ENCODE measurements at places on chromosomes 13 and 19.

GRCh38 chr19:1489463-1490310 is 463 bp downstream of the PCSK4 start:
- no peak for DNase-seq

DNA sequence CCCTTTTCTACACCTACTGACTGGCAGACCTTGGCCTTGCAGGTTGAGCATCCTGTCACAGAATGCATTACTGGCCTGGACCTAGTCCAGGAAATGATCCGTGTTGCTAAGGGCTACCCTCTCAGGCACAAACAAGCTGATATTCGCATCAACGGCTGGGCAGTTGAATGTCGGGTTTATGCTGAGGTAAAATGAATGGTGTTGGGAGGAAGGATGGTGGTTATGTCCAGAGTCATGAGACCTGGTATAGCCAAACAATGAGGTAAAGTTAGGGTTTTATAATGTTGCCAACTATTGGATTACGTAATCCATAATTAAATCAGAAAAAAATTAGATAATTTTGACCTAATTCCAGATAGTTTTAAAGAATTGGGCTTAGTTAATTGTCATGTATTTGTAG is 212.5 kb downstream of the PCCA start:
- DNase-seq: no peak

DNA sequence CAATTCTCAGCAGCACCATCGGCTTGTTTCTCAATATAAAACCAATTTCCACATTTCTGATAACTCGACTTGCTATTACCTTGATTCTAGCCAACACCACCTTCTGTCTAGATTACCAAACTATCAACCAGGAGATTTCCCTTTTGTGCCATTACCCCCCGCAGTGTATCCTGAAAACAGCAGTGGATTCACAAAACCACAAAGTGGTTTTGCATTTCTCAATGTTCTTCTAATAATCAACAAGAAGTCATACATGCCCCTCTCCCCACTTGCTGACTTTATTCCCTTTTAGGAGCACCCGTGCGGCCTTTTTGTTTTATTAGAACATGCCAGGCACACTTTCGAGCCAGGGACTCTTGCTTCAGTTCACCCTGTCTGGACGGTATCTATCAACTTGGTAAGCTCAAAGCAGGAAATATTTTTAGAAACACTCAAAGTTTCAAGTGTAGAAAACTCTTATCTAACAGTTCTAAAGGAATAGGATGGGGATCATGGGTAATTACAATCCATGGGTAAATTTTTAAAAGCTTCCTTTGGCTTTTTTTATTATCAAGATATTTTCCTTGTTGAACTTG is 967.4 kb downstream of the EFNB2 start:
- DNase-seq: no peak

DNA sequence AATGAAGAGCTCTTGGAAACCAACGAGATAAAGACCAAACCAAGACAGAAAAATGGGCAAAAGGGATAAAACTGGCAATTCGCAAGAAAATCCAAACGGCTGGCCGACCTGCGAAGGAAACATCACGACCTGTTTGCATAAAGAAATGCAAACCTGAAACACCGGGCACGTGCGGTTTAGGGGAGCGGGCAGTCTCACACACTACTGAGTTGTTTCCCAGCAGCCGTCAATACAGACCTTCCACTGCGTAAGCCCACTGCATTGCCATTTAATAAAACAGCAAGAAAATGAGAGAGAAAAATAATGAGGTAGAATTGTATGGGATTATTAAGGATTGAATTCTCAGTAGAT is 642 bp upstream of the PEG3 start:
- no peak for DNase-seq

GRCh38 chr19:18894254-18895037 is 1.5 kb downstream of the CERS1 start:
- DNase-seq: peak; percentile 19

- DNase-seq: no peak
These were observed 66.2 kb upstream of the XPO4 start for GRCh38 chr13:20968745-20969144.

DNA sequence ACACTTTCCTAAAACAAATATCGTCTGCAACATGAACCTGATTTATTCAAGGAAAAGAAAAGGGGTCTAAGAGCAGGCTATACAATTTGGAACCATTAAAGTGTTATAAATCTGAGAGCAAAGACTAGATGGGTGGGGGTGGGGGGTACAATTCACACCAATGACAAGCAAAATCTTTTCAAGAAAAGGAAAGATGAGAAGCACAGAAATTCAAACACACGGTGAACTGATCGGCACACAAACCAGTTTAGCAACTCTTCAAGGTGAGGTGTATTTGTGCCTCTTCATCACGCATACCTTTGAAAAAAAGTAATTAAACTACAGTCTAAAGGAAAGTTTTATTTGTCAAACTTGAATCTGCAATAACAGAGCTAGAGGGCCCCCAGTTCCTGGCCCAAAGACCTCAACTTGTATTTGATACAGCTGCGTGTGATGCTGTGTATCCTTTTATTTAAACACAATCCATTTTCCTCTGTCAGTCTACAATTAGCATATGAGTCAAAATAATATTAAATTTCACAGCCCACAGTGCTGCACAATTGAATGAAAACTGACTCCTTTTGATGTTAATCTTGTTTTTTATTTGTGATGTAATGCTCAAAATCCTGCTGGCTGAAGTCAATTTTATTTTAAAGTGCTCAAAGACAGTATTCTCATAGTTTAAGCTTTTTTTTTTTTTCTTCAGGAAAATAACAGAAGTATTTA is 14.2 kb downstream of the EFNB2 start:
- no peak for DNase-seq

GRCh38 chr19:36115453-36116343 is at the start of gene TBCB:
TSS of gene TBCB (plus strand) at chr19:36115468. CDS start at chr19:36115561, 93 bp downstream.
- DNase-seq: no peak
